ENCODE measurements at places on chromosomes 13 and 19. TPM values are rescaled to one million over a fixed set of nuclear protein-coding genes. Genes with fewer than 3 reads are reported as not detected.
A peak's percentile ranks its signal among the peaks of the same experiment; 100 is the strongest.

DNA sequence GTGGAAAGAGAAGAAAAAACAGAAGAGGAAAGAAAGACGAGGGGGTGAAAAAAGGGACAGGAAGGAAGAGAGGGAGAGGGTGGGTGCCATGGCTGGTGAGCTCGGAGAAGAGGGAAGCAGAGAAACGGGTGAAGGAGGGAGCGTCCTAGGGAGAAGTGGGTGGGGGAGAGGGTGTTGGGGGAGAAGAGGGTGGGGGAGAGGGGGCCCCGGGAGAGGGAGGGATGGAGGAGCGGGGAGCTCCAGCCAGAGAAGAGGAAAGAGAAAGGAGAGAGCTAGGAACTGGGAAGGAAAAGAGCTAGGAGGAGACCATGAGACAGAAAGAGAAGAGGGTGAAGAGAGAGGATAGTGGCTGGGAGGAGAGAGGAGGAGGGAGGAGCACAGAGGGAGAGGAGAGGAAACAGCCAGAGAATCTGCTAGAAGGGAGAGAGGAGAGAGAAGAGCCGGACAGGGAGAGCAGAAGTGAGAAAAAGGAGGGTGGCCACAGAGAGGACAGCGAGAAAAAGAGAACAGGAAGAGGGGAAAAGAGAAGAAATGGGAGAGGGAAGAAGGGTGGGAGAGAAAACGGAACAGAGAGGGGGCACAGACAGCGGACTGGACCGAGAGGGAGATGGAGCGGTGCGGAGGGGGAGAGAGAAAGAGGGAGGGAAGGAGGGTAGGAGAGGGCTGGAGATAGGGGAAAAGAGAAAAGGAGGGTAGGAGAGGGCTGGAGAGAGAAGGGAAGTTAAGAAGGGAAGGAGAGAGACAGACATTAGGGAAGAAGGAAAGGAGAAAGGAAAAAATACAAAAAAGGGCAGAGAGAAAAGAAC, 11.9 kb upstream of the GARIN5A start:
- H3K4me3 ChIP-seq, result no peak overlapping the region
- H3K4me1 ChIP-seq, result no peaks in the 10 kb centered on the region
- DNase-seq, result no peak
- peaks cover 15% of the 10 kb centered on the region for H3K36me3 ChIP-seq
- H3K27me3 ChIP-seq, result no peaks in the 10 kb centered on the region

DNA sequence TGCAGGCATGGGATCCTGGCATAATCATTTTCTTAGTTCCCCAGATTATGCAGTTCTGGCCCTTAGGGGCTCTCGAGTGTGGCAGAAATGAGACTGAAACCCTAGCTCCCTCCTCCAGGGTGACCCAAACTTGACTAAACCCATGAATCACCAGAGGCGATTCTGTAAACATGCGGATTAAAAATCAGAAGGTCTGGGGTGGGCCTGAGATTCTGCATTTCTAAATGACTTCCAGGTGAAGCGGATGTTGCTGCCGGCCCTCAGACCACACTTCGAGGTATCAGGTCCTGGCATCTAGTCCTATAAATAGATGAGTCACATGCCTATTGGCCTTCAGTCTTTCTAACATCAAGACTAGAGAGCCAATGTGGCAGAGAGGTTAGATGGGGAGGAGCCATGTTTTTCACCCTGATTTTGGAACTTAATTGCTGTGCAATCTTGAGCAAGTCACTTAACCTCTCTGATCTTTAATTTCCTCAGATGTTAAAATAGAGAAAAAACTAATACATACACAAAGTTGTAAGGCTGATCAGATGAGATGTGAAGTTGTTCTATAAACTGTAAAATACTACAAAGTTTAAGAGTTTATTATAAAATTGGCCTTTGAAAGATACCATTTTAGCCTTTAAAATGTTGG, 431.2 kb downstream of the FOXO1 start:
- no peak overlapping the region for H3K4me3 ChIP-seq
- no peaks in the 10 kb centered on the region for H3K36me3 ChIP-seq
- peaks cover 5% of the 10 kb centered on the region for H3K4me1 ChIP-seq
- H3K27me3 ChIP-seq, result no peaks in the 10 kb centered on the region

- peaks cover 15% of the 10 kb centered on the region for H3K36me3 ChIP-seq
- H3K4me1 ChIP-seq, result peaks cover 35% of the 10 kb centered on the region
- H3K4me3 ChIP-seq, result peak overlapping the region; percentile 97
- no peaks in the 10 kb centered on the region for H3K27me3 ChIP-seq
Measured at GRCh38 chr19:46787040-46787330, 1.4 kb downstream of the SLC1A5 start.

- no peak overlapping the region for H3K27ac ChIP-seq
- no peaks in the 10 kb centered on the region for H3K36me3 ChIP-seq
- no peaks in the 10 kb centered on the region for H3K4me1 ChIP-seq
- no peak overlapping the region for H3K4me3 ChIP-seq
Measured at GRCh38 chr13:44842158-44842557, 147.1 kb downstream of the NUFIP1 start.

- H3K4me1 ChIP-seq, result peaks cover 47% of the 10 kb centered on the region
- H3K27ac ChIP-seq, result peak overlapping the region; percentile 98
- H3K36me3 ChIP-seq, result no peaks in the 10 kb centered on the region
- peaks cover 15% of the 10 kb centered on the region for H3K27me3 ChIP-seq
Measured at GRCh38 chr19:38263689-38264485, 486 bp upstream of the SPINT2 start.

- H3K27ac ChIP-seq, result peak within 1 kb of the TSS; percentile 99
- no peak for DNase-seq
- H3K36me3 ChIP-seq, result peaks cover 17% of the 10 kb centered on the region
- peak within 1 kb of the TSS; percentile 68 for H3K4me3 ChIP-seq
- H3K27me3 ChIP-seq, result no peaks in the 10 kb centered on the region
Measured at GRCh38 chr19:2096034-2096479, at the start of gene MOB3A. MOB3A (minus strand) TSS chr19:2096326; CDS start chr19:2078560, 17,766 bp downstream.

GRCh38 chr13:112718318-112718717, 28.5 kb downstream of the ATP11A start:
- no peaks in the 10 kb centered on the region for H3K27me3 ChIP-seq
- no peak for DNase-seq
- H3K4me3 ChIP-seq, result no peak overlapping the region
- no peak overlapping the region for H3K27ac ChIP-seq
- no peaks in the 10 kb centered on the region for H3K4me1 ChIP-seq

DNA sequence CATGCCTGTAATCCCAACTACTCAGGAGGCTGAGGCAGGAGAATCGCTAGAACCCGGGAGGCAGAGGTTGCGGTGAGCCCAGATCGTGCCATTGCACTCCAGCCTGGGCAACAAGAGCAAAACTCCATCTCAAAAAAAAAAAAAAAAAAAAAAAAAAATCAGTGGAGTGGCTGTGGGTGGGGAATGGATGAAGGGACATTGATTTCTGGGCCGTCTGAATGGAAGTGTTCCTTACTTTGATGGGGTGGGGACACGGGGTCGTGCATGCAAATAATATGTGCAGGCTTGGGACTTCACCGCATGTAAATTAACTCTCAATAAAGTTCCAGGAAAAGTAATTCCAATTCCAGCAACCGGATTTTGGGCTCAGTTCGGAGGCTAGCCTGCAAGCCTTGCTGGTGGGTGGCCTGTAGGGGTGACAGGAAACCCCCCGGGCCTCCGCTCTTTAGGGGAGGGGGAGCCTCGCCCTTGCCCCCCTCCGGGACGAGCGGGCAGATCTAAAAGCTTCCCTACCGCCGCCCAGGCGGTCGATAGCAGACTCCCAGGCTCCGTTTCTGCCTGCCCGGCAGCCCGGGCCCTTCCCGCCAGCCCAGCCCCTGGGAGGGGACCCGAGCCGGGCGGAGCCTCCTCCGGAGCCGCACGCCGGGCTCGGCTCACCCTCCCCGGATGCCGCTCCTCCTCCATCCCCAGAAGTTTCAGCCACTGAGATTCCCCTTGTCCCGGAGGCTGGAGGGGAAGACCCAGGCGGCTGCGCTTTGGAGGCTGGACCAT, 48.0 kb upstream of the ADGRE5 start:
- peaks cover 8% of the 10 kb centered on the region for H3K4me1 ChIP-seq
- H3K36me3 ChIP-seq, result no peaks in the 10 kb centered on the region
- no peaks in the 10 kb centered on the region for H3K27me3 ChIP-seq
- peak overlapping the region; percentile 55 for H3K4me3 ChIP-seq
- peak overlapping the region; percentile 31 for H3K27ac ChIP-seq

DNA sequence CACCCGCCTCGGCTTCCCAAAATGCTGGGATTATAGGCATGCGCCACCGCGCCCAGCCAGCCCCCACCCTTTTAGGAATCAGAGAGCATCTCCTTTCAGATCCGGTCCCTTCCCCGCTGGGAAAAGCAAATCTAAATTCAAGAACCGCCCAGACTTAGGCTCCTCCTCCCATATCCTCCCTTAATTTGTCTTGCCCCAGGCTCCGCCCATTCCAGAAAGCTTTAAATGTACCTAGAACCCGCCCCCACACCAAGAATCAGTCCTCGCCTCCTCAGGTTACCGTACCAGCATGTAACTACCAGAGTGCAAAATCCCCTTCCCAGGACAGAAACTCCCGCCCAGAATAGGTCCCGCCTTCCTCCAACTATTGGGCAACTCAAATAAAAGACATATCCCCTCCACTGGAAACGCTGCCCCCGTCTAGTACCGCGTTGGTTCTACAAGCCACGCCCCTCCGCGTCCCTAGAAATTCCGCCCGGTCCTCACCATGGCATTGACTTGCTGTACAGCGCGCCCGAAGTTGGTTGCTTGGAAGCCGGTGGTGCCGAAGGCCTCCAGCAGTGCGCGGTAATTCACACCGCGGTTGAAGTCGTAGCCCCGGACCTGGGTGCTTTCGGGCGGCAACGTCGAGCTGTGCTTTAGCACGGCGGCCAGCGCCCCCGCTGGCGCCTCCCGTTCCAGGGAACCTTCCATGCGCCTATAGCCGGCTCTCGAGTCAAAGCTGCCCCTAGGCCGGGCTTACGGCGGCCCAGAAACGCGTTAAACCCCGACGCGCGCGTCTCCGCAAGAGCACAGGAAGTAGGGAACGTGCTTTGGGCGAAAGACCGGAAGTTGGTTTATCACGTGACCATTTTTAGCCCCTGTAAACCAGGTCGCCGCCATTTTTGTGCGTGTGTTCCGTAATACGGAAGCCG, at the start of gene DHPS:
DHPS (minus strand) TSS at position 807 of the 914 bp plus-strand sequence; CDS start at position 693, 114 bp downstream.
- H3K27ac ChIP-seq, result peak within 1 kb of the TSS; percentile 97
- H3K36me3 ChIP-seq, result peaks cover 40% of the 10 kb centered on the region
- H3K4me3 ChIP-seq, result peak within 1 kb of the TSS; percentile 96
- H3K4me1 ChIP-seq, result peaks cover 18% of the 10 kb centered on the region
- DNase-seq, result peak; percentile 66

DNA sequence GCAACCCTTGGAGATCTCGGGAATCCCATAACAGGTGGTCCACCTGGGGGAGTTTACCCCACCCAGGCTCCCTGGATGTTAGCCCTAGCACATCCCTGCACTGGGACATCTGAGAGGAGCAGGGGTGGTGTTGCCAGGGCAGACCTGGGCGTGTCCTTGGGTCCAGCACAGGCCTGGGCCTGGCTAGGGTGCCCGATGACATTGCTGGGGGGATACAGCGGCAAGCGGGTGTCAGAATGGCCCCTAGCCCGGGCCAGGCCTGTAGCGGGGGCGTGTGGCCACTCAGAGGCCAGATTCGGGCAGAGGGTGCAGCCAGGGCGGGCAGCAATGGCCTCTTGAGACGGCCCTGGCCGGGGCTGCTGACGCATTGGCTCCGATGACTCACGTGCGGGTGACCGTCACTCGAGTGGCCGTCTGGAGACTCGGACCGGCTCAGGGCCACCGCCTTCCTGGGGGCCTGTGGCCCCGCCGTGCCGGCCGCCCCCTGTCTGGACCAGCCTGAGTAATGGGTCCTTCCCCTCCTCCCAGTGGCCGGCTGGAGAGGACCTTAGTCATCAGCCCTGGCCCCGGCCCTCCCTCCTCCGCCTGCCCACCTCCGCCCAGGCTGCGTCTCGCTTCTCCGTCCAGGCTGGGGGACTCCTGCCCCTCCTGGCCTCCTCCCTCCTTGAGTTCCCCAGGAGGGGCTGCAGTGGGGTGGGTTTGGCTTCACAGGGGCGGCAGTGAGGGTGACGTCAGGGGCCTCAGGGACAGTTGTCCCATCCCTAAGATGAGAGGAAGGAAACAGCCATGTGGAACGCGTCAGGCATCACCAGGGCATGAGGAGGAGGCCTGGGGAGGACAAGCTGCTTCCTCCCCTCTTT, 23.2 kb upstream of the CRTC1 start:
- H3K36me3 ChIP-seq, result no peaks in the 10 kb centered on the region
- H3K27ac ChIP-seq, result peak overlapping the region; percentile 87
- no peak for DNase-seq
- H3K4me3 ChIP-seq, result no peak overlapping the region
- H3K27me3 ChIP-seq, result no peaks in the 10 kb centered on the region

GRCh38 chr19:10085641-10086590, at the start of gene SHFL:
SHFL (plus strand) TSS chr19:10086317; CDS start chr19:10086428, 111 bp downstream.
- H3K36me3 ChIP-seq, result peaks cover 21% of the 10 kb centered on the region
- H3K27ac ChIP-seq, result peak within 1 kb of the TSS; percentile 90
- no peaks in the 10 kb centered on the region for H3K27me3 ChIP-seq

DNA sequence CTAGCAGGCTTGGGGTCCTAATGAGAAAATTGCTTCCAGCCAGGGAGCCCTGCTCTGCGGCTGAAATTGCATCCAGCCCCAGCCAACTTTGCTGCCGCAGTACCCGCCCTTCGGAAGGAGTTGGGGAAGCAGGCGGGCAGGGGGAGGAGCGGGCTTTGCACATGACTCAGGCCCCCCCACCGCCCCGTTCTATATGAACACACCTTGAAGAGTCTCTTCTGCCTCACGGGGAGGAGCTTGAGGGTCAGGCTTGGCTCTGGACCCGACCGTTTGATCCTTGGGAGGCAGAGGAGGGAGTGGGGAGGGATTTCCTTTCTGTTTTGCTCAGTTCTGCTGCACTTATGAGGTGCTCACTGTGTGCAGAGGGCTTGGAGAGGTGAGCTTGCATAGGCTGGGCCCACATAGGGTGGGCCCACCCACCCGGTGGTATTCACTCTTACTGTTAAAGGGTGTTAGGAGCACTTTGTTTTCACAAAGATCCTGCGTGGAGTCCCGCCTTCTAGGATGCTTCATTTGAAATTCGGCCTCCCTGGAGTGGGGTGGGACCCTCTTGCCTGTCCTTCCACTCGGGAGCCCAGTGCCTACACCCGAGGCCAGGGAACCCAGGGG, 46.5 kb downstream of the LYL1 start:
- no peaks in the 10 kb centered on the region for H3K27me3 ChIP-seq
- peaks cover 95% of the 10 kb centered on the region for H3K4me1 ChIP-seq
- no peaks in the 10 kb centered on the region for H3K36me3 ChIP-seq
- peak overlapping the region; percentile 96 for H3K27ac ChIP-seq

DNA sequence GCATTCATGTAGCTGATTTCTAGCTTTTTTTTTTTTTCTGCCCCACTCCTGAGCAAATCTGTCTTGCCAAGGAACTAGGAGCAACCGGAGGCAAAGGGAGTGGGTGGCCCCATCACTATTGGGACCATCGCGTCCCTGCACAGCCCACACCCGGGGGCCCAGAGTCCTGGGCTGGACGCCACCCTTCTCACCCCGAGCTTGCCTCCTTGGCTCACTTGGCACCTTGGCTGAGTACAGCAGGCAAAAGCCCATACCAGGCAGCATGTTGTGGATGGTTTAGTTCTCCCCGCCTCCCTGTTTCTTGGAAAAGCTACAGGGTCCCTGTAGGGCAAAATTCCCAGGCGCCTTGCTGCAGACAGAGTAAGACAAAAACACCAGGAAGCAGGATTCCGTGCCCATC, 13.7 kb downstream of the SMIM24 start:
- H3K27me3 ChIP-seq, result no peaks in the 10 kb centered on the region
- no peak overlapping the region for H3K4me3 ChIP-seq
- H3K27ac ChIP-seq, result peak overlapping the region; percentile 61
- H3K4me1 ChIP-seq, result peaks cover 9% of the 10 kb centered on the region
- no peak for DNase-seq
- peaks cover 19% of the 10 kb centered on the region for H3K36me3 ChIP-seq

The CD79A gene
- not detected for total RNA-seq

The PEPD gene
- total RNA-seq, result 61.4 TPM

The GPC5 gene
- not detected for total RNA-seq

The SIGLECL1 gene
- not detected for total RNA-seq

The ZNF578 gene
- total RNA-seq, result 0.18 TPM

The CDX2 gene
- not detected for total RNA-seq

The NANOS3 gene
- not detected for total RNA-seq
